Stimulated activated CD4-positive, alpha-beta T cell treated with anti-CD3 and anti-CD28 coated beads, Interleukin-2, amount 100 ng/mL, for 48 hours (primary cell): ENCODE measurements at places on chromosomes 2 and 18.

- DNase-seq: no peak
Observed at GRCh38 chr2:110948027-110948674, 172.6 kb upstream of the BCL2L11 start.

GRCh38 chr2:240965905-240966456 lies 32.4 kb upstream of the SNED1 start:
- DNase-seq: no peak

GRCh38 chr18:50880119-50880465 lies 1.2 kb downstream of the ME2 start:
- DNase-seq: no peak

- DNase-seq: no peak
Observed at GRCh38 chr2:62727876-62728566, 22.5 kb downstream of the EHBP1 start.

DNA sequence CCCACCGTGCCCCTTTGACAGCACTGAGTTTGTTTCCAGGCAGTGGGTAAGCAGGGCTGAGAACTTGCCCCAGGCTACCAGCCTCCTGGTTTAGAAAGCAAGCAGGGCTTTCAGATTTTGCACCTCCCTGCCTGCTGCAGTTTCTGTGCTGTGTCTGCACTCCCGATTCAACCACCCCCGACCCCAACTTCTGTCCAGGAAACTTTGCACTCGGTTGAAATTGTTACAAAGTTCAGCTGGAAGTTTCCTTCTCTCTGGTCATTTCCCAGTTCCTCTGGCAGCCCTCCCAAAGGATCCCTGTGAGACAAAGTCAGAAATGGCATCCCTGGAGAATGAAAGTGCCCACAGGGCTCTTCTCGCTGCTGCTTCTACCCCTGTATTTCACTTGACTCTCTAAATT lies 12.4 kb upstream of the UPP2 start:
- DNase-seq: no peak

- no peak for DNase-seq
Observed at GRCh38 chr2:130303169-130303568, 39.5 kb upstream of the IMP4 start.

- DNase-seq: no peak
Observed at GRCh38 chr2:239853706-239854327, 171.3 kb downstream of the NDUFA10 start.

DNA sequence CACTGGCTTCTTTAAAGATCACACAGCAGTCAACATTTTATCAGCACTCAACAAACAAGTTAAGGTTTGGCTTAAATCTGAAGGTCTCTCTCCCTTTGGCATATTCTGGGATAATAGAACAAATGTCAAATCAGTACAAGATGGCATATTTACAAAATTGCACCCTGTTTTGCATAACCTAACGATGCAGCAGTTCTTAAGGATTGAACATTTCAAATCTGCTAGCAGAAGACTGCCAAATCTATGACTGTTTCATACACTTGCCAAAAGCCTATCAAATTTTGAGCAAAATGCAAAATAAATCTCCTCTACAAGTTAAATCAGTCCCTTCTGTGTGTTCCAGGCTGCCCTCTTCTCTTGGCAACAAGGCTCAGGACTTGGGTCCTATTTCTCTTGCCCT lies 73.6 kb downstream of the DPP4 start:
- DNase-seq: no peak

DNA sequence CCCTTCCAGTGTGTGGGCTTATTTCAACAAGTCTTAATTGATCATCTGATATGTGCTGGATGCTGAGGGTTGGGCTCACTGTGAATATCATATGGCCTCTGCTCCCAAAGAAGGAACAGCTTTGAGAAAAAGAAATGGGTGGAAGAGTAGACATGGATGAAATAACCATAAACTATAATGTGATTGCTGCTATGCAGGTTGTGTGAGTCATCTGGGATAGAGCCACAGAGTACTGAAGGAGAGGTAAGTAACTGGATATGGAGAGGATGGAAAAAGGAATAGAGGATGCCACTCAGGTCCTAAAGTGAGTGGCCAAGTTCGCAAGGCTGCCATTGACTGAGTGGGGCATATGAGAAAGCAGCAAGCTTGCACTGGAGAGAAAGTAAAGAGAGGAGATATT lies 8.7 kb upstream of the DSG2 start:
- DNase-seq: no peak

GRCh38 chr18:79528846-79529245 lies 133.1 kb downstream of the NFATC1 start:
- peak; percentile 78 for DNase-seq

DNA sequence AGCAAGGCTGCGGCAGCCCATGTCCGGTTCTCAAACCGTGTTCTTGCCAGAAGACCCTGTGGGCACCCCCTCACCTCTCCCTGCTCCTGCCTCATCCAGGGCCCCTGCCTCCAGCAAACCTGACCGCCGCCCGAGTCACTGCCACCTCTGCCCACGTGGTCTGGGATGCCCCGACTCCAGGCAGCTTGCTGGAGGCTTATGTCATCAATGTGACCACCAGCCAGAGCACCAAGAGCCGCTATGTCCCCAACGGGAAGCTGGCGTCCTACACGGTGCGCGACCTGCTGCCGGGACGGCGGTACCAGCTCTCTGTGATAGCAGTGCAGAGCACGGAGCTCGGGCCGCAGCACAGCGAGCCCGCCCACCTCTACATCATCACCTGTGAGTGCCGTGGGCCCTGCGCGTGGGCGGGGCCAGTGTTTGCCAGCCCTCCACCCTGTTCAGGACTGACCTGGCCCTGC lies 32.2 kb downstream of the MTERF4 start:
- DNase-seq: no peak

DNA sequence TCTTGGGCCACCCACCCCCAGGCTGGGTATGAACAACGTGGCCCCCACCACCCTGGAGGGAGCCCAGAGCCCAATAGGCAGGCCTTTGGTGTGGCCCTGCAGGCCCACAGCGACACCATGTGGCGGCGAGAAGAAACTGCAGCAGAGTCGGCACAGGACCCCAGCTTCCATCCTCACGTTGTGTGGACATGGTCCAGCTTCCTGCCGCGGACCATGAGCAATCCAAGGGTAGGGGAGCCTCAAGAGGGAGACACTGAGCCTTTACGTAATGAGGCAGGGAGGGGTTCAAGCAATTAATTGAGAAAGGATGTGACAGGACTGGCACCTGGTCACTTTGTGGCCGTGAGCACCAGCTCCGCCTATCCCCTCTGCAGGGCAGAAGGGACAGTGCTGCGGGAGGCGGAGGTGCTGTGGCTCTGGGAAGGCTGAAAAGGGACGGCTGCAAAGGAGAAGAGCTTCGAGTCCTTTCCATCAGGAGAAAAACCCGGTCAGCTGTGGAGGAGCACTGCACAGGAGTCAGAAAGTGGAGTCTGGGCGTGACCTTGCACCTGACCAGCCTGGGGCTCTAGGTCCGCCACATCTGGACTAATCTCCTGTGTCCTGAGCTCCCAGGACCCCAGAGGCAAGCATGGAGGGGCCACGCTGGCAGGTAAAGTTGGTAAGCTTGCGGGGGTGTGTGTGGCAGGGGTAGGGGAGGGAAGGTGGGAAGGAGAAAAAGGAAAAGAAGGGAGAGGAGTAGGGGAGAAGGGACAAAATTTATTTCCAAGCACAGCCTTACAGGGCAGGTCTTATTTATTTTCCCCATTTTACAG lies 44.9 kb downstream of the TMEM37 start:
- peak; percentile 16 for DNase-seq

- no peak for DNase-seq
Observed at GRCh38 chr2:5689750-5690149, 2.4 kb upstream of the SOX11 start.

GRCh38 chr18:12911025-12911928 lies 27.2 kb upstream of the PTPN2 start:
- peak; percentile 23 for DNase-seq

- peak; percentile 75 for DNase-seq
Observed at GRCh38 chr2:30422444-30423040, 24.5 kb upstream of the LCLAT1 start.

DNA sequence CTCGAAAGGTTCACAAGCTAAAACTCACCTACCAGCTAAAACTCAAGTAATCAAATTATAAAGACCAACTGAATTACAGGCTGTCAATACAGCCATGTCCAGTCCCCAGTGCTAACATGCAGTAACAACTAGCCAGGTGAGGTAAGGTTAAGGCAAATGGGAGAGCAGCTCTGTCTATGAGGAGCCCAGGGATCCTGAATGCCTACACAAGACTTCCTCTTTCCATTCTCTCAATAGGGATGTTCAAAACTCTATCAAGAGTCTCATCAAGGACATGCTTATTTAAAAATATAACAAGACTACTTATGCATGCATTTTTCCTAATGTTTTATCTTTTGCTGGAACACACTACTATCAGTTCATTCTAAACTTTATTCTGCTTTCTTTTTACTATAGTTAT lies 20.4 kb downstream of the REV1 start:
- no peak for DNase-seq

- no peak for DNase-seq
Observed at GRCh38 chr2:157836531-157836930, 39.6 kb downstream of the ACVR1 start.

DNA sequence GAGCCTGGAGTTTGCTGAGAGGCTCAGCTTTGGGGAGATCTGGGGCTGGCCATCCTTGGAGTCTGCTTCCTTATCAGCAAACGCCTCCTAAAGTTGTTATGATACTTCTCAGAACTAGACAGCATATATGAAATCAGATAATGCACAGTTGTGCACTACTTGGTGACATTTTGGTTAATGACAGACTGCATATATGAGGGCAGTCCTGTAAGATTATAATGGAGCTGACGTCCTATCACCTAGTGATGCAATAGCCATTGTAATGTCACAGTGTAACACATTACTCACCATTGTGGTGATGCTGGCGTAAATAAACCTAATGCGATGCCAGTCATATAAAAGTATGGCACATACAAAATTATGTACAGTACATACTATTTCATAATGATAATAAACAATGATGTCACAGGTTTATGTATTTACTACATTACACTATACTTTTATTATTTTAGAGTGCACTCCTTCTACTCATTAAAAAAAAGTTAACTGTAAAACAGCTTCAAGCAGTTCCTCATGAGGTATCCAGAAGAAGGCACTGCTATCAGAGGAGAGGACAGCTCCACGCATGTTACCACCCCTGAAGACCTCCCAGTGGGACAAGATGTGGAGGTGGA lies 298.1 kb upstream of the REV1 start:
- no peak for DNase-seq

DNA sequence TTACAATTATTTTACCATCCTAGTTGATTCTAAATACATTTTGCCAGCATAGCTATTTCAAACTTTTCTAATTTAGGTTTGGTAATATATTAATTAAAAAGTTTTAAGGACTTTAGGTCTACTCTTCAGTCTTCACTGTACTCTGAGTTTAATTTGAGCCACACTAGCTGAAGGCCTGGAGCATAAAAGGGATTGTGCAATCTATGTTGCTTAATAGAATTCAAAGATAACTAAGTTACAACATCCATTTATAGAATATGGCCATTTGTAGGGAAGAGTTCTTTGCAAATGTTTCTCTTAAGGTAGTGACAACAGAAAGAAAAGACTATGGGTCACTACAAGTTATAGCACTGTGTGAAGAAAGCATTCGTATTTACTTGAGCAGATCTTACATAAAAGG lies 702.2 kb upstream of the NRXN1 start:
- DNase-seq: no peak

DNA sequence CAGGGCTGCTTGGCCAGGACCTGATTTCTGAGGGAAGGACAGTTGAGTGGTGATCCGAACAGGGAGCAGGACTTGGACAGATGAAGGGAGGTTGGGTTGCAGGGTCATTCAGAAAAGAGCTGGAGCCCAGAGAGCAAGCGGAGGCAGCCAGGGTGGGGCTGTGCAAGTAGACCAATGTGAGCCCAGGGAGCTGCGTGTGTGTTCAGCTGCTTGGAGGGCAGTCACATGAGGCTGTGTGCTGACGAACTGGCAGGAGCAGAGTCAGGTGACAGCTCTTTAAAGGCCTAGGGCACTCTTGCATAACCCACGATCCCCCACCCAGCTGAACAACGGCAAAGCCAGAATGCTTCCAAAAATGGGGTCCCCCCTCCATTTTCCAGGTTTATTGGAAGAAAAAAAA lies 4.6 kb upstream of the MLPH start:
- DNase-seq: no peak
